Stimulated activated CD4-positive, alpha-beta T cell treated with anti-CD3 and anti-CD28 coated beads, Interleukin-4, amount 100 ng/mL, for 48 hours (primary cell): ENCODE measurements at places on chromosomes 2 and 18.

DNA sequence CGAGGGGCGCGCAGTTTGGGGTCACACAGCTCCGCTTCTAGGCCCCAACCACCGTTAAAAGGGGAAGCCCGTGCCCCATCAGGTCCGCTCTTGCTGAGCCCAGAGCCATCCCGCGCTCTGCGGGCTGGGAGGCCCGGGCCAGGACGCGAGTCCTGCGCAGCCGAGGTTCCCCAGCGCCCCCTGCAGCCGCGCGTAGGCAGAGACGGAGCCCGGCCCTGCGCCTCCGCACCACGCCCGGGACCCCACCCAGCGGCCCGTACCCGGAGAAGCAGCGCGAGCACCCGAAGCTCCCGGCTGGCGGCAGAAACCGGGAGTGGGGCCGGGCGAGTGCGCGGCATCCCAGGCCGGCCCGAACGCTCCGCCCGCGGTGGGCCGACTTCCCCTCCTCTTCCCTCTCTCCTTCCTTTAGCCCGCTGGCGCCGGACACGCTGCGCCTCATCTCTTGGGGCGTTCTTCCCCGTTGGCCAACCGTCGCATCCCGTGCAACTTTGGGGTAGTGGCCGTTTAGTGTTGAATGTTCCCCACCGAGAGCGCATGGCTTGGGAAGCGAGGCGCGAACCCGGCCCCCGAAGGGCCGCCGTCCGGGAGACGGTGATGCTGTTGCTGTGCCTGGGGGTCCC is at the start of gene ITGA4:
Gene ITGA4 (plus strand): TSS at position 266 of the 620 bp plus-strand sequence. CDS start 269 bp downstream, at position 535.
- DNase-seq = peak; percentile 80

- DNase-seq = no peak
These were observed 252.1 kb downstream of the CYP26B1 start for GRCh38 chr2:71895320-71896161.

- no peak for DNase-seq
These were observed 6.1 kb downstream of the DOK1 start for GRCh38 chr2:74560591-74560990.

DNA sequence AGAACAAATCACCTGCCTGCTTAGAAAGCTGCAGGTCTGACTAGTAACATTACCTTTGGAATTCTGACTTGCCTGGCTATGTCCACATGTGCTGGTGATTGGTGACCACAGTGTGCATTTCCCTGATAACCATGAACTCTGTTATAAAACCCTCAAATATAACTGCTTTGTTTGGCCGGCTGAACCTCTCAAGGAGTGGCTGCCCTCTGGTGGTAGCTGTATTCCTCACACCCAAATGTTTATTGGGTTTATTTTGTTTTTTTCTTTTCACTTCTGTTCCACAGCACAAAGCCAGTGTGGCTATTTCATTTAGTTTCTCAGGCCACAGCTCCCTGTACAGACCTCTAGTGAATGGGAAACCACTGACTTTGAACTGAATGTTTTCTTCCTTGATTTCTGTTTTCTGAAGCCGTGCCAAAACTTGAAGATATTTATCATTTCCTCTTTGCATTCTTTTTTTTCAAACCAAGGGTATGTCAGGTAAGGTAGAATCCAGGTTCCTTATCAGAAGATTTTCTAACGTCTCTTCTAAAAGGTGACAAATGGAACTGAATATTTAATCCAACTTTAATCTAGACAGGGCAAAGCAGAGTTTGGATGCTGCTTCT is 549.0 kb upstream of the VRK2 start:
- DNase-seq = peak; percentile 4

DNA sequence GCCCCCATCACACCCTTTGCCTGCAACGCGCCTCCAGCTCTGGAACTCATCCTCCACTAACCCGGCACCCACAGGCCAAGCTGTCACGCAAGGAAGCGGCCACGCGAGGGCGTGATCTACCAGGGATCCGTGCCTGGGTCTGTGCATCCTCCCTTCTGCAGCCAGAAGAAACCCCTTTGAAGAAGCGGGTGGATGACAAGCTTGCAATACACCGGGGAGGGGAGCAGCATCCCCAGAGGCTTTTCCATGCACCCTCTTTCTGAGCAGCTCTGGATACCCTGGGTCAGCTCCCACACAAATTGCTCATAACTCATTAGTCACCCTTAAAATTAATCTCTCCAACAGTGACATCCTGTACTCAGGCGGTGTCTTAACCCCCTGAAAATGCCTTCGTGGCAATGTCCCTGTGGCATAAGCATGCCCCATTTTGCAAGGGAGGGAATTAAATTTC is 47.6 kb downstream of the PDCL3 start:
- peak; percentile 62 for DNase-seq

GRCh38 chr2:148720501-148721001 is 76.0 kb downstream of the EPC2 start:
- DNase-seq = peak; percentile 4

DNA sequence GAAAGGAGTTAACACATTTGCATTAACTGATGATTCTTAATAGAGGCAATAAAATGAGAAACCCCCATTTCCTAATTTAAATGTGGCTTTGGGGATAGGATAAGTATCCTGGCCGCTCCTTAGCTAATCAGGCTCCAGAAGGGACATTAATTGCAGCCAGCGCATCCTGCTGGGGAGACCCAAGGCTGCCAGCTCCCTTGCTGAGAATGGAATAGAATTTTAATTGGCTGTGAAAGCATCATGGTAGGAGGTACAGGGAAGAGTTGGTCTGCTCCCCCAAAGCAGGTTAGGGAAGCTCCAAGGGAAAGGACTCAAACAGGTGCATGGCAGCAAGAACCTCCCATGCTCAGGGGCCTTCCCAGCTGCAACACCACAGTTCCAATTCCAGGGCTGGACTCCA is 71.4 kb downstream of the MARCHF4 start:
- no peak for DNase-seq

DNA sequence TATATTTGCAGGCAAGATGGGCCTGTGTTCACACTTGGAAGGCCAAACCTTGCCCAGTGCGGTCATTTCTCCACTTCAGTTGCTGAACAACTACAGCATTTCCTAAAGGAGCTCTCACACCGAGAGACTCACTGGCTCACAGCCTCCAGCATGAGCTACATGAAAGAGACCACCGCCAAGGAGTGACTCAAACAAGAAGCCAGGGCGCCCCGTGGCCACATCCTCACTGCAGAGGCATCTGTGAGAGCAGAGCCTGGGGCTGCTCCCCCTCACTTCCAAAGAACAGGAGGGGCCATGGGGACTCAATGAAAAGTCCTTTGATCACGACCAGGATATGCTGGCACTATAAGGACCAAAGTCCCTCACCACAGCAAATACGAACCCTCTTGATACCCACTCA is 50.0 kb downstream of the TMEM163 start:
- peak; percentile 66 for DNase-seq

DNA sequence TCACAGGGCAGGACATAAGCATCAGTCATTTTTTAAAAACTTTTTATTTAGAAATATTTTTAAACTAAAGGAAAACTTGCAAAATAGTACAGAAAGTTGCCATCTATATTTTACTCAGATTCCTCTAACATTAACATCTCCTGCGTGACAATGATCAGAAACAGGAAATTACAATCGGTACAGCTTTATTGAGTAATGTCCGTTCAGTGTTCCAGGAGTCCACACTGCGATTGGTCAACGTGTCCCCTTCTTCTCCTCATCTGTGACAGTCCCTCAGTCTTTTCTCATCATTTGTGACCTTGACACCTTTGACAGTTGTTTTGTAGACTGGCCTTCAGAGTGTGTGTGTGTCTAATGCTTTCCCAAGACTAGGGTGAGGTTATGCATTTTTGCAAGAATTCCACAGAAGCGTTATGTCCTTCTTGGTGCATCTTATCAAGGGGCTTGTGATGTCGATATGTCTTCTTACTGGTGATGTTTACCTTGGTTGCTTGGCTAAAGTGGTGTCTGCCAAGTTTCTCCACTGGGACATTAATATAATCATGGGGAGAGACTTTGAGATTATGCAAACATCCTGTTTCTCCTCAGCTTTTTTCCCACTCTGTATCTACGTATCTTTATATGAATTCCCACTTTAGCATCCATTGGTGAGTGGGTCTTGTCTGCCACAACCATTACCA is 21.4 kb upstream of the TMEM177 start:
- no peak for DNase-seq

DNA sequence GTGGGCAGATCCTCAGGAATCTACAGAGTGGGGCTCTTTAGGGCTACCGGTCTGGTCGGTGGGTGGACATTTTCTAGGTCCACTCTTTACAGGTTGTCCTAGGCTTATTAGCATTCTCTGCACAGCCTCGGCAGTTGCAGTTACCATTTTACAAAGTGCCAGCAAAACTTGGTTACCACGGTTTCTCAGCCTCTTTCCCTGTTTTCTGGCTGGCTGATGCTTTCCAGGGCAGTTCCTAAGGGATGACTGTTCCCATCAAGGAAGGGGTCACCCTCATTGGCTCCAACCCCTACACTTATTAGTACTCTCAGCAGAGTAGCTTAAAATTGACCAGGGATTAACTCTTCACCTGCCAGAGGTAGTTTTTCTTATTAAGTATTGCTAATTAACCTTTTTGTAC is 2.0 kb upstream of the AQP4 start:
- no peak for DNase-seq

GRCh38 chr2:12009323-12009905 is 263.0 kb downstream of the LPIN1 start:
- DNase-seq = no peak

DNA sequence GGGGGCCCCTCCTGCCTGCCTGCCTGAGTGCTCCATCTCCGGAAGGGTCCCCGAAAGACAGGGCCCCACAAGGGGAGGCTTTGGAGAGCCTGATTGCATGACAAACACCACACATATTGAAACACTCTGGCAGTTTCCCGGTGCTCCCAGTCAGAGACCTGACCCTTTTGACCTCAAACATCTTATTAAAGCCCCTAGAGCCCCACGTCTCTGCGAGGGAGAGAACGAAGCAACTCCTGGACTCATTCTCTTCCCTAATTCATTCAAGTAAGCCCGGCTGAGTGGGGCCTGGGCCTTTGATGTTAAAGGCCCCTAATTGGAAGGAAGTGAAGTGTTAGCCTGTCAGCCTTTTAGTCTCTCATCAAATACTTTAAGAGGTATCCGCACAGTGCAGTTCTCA is 335.6 kb downstream of the CYRIA start:
- no peak for DNase-seq

DNA sequence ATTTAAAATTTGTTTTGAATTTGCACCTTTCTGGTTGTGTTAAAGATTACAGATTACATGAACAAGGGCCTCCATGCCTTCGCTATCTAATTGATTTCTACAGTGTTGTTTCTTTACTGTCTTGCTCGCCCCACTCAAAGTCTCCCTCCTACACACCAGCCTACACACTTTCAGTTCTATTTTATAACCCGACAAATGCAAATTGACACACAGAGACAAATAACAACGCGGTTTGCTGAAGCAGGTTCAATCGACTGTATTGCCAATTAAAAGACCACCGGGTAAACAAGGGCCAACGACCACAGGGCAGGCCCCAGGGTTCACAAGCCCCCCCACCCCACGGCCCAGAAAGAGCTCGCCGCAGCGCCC is 869 bp downstream of the STARD7 start:
- no peak for DNase-seq

DNA sequence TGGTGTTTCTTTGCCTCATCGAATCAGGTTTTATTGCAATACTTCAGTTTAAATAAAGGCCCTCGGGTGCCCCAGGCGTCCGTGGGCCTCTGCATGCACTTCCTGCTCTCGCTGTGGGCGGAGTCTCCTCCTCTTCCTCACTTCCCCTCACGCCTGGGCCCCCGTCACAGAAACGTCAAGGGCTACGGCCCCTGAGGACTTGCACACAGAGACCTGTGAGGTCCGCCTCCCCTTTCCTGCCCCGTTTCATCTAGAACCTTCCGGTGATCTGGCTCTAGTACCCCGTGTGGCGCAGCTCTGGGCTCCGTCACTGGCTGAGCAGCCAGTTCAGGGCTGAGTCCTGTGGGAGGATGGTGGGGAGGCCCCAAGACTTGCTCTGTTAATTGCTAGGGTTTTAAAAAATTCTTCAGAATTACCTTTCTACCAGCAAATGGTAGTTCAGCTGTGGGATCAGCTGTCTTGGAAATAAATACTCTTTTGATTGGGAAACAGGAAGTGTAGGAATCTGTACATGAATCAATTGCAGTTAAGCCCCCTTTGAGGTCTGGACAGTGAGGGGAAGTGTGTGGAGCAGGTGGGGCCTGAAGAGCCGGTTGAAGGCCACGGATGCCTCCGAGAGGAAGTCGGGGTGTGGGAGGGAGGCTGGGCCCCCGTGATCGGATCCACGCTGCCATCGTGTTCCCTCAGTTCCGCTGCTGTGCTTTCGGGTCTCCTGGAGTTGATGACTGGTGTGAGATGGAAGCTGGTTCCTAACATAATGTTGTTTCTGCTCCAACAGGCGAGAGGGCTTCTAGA is 10.2 kb downstream of the NFATC1 start:
- peak; percentile 72 for DNase-seq

GRCh38 chr18:7170292-7170691 is 52.7 kb upstream of the LAMA1 start:
- no peak for DNase-seq

DNA sequence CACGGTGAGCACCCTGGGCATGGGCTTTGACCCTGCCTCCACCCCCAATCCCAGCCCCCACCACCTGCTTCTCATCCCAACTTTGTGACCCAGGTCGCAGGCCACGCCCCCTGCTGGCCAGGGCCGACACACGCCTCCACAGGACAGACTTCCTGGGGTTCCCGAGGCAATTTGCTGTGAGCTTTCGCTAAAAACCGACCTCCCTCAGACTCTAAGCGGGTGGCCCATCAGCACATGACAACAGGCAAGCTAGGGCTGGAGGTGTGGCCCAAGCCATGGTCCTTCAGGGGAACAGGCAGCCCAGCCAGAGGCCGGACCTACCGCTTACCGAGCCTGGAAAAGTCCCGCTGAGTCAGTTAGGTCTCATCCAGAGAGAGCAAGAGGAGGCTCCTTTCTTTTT is 31.9 kb downstream of the C1QL2 start:
- DNase-seq = peak; percentile 23

DNA sequence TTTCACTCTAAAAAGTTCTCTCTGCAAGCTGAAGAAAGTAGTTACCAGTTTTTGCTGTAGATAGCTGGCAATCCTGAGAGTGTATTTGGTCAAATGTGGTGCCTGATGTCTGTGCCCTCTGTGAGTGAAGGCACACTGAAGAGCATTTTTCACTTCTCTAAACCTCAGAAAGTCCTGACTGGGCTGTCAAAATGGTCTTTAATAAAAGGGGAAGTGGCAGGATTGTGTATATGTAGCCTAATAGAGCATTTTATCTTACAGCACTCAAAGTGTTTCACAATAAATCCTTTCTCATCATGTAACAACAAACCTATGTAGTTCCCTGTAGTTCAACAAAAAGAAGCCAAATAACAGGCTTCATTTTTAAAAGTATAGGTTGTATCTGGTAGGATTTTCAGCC is 1552.3 kb upstream of the SLC39A10 start:
- DNase-seq = no peak

- DNase-seq = peak; percentile 18
These were observed 767 bp upstream of the NPPC start for GRCh38 chr2:231926761-231927565.

GRCh38 chr2:11678306-11678960 is 8.4 kb upstream of the NTSR2 start:
- DNase-seq = no peak

- DNase-seq = no peak
These were observed 127.7 kb downstream of the RNF152 start for GRCh38 chr18:61765097-61765496.

- no peak for DNase-seq
These were observed 62.3 kb upstream of the NYAP2 start for GRCh38 chr2:225337183-225337582.
